ENCODE measurements at places on chromosomes 6 and 20. TPM values are rescaled to one million over a fixed set of nuclear protein-coding genes. Genes with fewer than 3 reads are reported as not detected.

Gene RIPPLY2
- polyA plus RNA-seq: not detected

Gene CLPSL2
- not detected for polyA plus RNA-seq

Gene EPPIN
- not detected for polyA plus RNA-seq

Gene SCRT2
- polyA plus RNA-seq: not detected

Gene LHFPL5
- polyA plus RNA-seq: not detected

Gene CYP21A2
- polyA plus RNA-seq: not detected

DNA sequence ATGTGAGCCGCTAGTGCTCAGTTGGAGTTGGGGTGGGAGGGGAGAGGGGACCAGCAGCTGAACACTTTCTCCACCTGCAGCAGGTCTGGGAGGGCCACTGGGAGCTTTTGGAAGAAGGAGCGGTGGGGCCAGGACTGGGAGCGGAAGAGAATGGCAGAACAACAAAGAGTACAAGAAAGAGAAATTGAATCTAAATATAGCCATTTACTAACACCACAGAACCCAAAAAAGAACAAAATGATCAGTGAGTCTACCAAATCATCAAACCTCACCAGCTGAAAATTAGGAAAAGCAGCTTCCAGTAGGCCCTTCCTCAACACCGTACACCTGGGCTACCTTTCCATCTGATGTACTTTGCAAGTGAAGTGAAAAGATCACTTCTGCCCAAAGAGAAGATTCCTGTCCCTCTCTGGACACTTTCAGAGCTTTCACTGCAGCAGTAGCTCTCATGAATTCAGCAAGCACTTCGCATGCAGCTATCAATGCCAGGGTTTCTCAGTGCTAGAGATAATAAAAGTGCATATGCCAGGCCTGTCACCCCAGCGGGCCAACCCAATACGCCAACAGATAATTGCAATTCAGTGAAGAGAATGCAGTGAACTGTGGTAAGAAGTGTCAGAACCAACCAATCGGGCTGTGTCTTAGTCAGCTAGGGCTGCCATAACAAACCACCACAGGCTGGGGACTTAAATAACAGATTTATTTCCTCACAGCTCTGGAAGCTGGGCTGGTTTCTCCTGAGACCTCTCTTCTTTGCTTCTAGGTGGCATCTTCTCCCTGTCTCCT, 597 bp downstream of the LY86 start:
- no peak for DNase-seq

GRCh38 chr6:95365454-95365853, 211.9 kb upstream of the MANEA start:
- DNase-seq: no peak

DNA sequence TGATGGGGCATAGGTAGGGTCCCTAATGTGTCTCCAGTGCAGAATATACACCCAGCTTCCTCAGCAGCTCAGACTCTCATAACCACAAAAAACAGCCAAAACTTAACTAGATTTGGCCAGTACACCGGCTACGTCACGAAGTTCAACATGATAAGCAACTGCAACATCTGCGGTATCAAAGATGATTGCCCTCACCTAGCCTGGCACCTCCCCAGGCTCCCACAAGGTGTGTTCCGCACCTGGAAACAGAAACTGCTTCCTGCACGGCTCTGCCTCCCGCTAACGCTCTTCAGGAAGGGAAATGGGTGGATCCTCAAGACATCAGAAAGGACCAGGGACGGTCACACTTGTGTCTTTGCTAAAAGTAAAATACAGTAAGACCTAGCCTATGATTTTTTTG, 9.5 kb downstream of the TXNDC5 start:
- DNase-seq: no peak

DNA sequence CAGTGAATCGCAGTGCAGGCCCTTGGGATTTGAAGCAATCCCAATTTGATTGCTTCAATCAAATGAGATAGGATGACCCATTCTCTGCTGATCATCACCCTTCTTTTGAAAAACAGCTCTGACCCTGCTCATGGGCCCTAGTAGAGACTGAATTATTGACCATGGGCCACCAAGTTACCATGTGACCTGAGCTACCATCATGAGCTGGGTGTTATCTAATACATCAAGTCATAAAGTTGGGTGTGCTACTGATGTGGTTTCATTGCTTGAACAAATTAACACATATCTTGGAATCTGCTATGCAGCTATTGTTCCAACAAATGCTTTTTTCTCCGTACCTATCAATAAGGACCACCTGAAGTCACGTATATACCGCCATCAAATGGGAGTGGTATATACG, 54.8 kb upstream of the CNKSR3 start:
- no peak for DNase-seq

- no peak for DNase-seq
Measured at GRCh38 chr6:20044883-20045282, 167.4 kb downstream of the MBOAT1 start.

DNA sequence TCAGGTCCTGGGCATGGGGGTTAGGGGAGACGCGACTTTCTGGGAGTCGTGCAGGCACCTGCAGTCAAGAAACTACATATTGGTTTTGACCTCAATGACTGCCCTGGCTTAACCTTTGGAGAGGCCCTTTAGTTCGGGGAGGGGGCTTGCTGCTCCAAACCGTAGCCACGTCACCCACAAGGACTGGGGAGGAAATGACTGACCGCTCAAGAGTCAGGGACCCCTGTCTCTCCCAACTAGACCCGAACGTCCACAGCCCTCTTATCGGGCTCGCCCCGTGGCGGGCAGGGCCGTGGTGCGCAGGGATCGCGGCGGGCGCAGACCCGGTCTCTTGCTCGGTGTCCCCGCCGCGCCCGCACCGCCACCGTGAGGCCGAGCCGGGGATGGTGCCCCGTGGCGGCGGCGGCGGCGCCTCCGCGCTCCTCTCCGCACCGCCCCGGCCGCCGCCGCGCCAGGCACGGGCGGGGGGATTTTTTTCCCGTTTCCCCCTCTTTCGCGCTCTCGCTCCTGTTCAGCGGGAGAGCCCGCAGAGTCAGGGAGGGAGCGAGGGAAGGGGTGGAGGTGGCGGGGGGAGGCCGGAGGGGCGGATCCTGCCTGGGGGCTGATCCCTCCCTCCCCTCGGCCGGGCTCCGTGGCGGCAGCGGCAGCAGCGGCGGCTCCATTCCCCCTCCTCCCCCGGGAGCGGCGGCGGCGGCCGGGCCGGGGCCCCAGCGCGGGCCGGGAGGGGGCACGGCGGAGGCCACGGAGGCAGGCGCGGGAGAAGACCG, at the start of gene BRPF3:
Gene BRPF3 (plus strand): TSS at position 632 of the 767 bp plus-strand sequence. CDS start 3,579 bp downstream, outside the sequence.
- DNase-seq: peak; percentile 82

DNA sequence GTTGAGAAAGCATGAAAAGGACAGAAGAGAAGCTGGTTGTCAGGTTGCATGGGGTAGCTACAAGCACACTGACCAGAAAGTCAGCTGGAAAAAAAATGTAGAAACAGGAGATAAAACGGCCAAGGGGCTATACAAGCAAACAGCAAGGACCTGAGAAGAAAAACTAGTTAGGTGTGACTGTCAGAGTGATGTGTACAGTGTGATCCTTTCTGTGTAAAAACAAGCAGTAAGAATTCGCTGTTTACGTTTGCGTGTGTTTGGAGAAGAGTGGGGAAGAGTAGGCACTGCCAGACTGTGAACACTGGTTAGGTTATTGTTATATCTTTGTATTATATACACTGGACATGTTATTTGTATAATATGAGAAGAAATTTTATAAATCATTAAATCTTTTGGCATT, 28.1 kb downstream of the PTPN1 start:
- DNase-seq: no peak

DNA sequence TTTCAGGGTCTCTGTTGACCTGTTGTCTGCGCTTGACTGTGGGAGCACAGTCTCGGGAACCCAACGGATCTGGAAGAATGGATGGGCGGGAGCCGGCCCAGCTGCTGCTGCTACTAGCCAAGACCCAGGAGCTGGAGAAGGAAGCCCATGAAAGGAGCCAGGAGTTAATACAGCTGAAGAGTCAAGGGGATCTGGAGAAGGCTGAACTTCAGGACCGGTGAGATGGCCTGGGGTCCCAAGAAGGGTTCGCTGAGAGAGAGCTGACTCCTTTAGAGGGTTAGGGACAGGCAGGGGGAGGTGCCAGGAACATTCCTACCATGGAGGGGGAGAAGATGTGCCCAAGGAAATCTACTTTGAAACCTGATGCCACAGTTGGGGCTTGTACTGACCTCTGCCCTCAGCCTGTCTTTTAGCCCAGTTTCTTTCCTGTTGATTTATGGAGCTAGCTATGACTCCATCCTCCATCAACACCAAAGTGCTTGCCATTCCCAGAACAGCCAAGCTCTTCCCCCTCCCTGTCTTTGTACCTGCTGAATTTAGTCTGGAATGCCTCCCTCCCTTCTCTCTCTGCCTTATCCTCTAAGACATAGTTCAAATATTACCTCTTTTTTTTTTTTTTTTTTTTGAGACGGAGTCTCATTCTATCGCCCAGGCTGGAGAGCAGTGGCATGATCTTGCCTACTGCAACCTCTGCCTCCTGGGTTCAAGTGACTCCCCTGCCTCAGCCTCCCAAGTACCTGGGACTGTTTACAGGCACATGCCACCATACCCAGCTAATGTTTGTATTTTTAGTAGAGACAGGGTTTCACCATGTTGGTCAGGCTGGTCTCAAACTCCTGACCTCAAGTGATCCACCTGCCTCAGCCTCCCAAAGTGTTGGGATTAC, 12.2 kb downstream of the CEP250 start:
- DNase-seq: no peak

- DNase-seq: no peak
Measured at GRCh38 chr6:2381872-2382661, 136.7 kb upstream of the GMDS start.

- no peak for DNase-seq
Measured at GRCh38 chr20:51158226-51158625, 135.3 kb upstream of the KCNG1 start.

- no peak for DNase-seq
Measured at GRCh38 chr20:13700761-13701160, 62.0 kb upstream of the TASP1 start.

DNA sequence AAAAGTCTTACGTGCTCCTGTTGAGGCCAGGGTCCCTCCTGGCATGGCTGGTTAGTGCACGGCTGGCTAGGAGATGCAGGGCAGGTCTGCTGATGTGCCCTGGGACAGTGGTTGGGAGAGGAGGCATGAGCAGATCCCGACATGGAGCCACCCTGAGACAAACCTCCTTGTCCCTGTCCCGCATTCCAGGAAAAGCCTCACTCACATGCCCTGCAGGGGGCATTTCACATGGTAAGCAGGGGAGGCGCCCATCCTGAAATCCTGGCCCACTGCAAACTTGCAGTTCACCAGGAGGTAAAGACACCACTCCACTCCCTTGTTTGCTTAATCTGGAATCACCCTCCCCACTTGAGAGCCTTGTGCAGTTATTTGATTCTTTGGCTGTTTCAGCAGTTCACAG, 116.7 kb upstream of the SLC24A3 start:
- no peak for DNase-seq

DNA sequence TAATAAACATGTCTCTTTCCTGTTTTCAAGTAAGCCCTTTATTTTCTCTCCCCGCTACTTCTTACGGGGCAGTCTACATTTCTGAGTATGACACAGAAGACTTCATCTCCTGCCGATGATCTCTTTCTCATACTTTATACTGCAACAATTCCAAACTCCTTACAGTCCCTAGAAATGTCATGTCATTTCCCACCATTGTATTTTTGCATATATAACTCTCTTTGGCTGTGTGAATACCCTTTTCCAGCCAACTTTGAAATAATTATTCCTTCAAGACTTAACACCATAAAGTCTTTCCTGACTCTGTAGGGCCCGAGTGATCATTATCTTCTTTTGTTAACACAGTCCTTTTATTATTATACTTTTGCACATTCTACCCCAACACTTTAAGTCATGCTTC, 72.1 kb downstream of the SHPRH start:
- DNase-seq: no peak

DNA sequence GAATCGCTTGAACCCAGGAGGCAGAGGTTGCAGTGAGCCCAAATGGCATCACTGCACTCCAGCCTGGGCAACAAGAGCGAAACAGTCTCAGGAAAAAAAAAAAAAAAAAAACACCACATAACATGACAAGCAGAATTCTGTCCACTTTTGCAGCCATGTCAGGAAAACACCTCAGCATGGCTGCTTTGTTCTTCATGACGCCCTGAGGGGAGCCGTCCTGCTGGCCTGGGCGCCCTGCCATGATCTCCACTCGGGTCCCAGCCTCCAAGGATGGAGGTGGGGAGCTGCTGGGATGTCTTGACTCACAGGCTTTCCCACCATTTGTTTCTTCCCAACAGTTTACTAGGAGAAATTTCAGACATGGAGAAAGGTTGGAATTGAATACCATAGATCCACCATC, 42.2 kb downstream of the SNX9 start:
- no peak for DNase-seq

- no peak for DNase-seq
Measured at GRCh38 chr6:24229696-24230405, 103.8 kb downstream of the NRSN1 start.

GRCh38 chr6:35218021-35218420, 4.3 kb downstream of the SCUBE3 start:
- no peak for DNase-seq

GRCh38 chr6:117603821-117604220, 1.5 kb upstream of the GOPC start:
- no peak for DNase-seq

- no peak for DNase-seq
Measured at GRCh38 chr6:88013554-88013953, 34.1 kb upstream of the SPACA1 start.

DNA sequence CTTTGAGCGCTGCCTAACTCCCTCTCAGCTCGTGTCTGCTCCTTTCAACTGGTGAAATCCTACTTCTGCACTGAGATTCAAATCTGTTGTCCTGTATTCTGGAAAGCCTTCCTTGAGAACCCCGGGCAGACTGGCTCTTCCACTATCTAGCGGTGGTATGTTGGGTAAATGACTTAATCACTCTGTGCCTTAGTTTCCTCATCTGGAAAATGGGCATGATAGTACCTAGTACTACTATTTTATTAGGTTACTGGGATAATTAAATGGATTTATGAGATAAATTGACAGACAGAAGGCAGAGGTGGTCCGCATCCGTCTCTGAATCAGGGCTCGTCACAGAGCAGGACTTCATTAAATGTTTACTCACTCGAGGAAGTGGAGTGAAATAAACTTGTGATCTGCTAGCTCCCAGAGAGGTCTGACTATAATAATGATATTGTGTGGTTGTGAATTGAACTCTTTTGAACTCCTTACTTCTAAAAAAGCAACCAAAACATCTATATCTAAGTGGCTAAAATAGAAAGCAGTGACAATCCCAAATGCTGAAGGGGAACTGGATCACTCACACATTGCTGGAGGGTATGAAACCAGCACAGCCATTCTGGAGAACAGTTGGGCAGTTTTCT, 26.6 kb downstream of the PPP1R16B start:
- DNase-seq: no peak

- no peak for DNase-seq
Measured at GRCh38 chr6:51282026-51282425, 463.4 kb downstream of the TFAP2B start.

- DNase-seq: no peak
Measured at GRCh38 chr6:161254464-161255253, 19.2 kb downstream of the AGPAT4 start.
